ENCODE measurements at places on chromosomes 12 and 14.

DNA sequence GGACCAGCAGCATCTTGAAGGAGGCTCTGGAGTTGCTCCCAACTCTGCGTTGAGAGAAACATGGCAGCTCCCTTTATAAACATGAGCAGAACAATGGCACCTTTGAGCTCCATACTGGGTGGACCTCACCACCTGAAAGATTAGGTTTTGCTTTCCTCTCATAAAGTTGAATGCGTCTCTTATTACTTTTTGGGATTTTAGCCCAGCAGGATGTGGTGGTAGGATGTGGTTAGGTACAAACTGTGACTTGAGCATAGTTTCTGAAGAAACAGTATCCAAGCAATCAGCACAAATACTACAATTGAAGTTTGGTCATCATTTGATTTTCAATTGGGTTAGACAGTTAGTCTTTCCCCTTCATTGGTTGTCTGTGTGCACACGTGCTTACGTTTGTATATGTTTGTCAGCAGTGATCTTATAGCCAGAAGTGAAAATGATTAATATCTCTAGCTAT is at the start of gene PRR4:
Gene PRR4, minus strand, starts transcription at position 51 of the 454 bp plus-strand sequence. Its CDS starts 38 bp downstream, at position 13.
- DNase-seq, result no peak

DNA sequence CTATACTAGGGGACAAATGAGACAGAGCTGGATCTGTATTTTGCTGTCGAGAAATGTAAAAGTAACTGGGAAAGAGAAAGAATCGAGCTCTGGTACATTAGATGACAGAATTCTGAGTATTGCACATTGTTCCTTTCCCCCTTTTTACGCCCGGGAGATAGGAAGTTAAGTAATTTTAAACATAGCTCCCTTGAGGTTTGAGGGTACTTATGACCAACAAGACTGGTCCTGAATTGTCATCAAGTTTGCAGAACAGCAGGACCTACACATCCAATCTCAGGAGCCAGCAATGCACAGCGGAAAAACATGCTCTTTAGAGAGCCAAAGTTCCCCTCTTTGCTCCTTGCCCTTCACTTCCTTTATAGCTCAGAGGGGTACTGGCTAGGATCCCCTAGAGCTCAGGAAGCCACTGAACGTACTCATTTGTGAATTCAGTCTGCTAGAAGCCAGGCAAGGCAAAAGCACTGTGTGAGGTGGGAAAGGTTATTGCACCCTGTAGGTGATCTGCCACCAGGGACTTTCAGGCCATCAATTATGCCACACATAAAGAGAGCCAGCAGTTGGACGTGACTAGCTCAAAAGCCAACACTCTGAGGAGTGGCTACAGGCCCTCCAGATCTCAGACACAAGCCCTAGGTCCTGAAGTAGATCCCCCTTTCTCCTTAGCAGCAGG is 333.8 kb downstream of the KCNH5 start:
- DNase-seq, result no peak

GRCh38 chr12:54368709-54369596 is 4.7 kb upstream of the GPR84 start:
- peak; percentile 88 for DNase-seq

GRCh38 chr12:90515199-90516175 is 439.5 kb downstream of the CCER1 start:
- no peak for DNase-seq

- DNase-seq, result no peak
Measured at GRCh38 chr12:40375076-40375475, 150.3 kb downstream of the LRRK2 start.

GRCh38 chr12:127893895-127894609 is 372.9 kb upstream of the TMEM132C start:
- no peak for DNase-seq

DNA sequence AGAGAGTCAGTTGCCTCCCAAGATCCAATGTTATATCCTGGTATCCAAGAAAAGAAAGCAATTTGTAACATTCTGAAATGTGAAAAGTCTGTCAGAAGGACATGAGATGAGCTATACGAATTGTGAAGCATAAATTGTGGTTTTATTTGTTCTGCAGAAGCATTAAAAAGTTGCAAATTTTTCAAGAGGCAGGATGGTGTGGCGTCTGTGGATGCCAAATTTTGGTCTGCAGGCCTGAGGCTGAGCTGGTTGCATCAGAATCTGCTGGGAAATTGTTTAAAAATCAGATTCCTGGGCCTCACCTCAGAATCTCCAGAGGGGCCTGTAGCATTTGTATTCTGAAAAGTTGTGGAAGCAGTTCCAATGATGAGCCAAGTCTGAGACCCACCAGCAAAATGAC is 284.7 kb downstream of the NUAK1 start:
- DNase-seq, result no peak

GRCh38 chr14:83706231-83706954 is 1823.6 kb upstream of the FLRT2 start:
- DNase-seq, result no peak

GRCh38 chr12:110012137-110012536 is 12.9 kb downstream of the ANKRD13A start:
- no peak for DNase-seq

- no peak for DNase-seq
Measured at GRCh38 chr12:70756791-70757190, 119.6 kb upstream of the PTPRB start.

DNA sequence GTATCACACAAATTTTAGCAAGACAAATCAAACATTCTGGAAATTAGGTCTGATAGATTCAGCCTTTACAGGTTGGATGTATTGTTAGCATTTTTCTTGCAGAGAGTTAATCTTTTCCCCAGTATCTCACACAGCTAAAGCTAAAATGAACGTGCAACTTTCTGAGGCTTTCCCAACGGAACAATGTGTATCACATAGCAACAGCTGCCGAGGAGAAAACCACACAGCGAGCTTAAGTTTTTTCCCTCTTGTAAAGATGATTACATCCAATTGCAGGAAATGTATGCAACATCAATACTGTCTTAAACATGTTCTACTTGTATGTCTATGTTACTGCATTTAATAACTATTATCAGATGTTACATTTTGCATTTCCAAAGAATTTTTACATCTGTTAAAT is 182.2 kb downstream of the CCDC59 start:
- no peak for DNase-seq

- DNase-seq, result no peak
Measured at GRCh38 chr14:74663884-74664283, 49.0 kb downstream of the AREL1 start.

All from liver (tissue), 10 donors.